ENCODE measurements at places on chromosomes 6 and 20.

DNA sequence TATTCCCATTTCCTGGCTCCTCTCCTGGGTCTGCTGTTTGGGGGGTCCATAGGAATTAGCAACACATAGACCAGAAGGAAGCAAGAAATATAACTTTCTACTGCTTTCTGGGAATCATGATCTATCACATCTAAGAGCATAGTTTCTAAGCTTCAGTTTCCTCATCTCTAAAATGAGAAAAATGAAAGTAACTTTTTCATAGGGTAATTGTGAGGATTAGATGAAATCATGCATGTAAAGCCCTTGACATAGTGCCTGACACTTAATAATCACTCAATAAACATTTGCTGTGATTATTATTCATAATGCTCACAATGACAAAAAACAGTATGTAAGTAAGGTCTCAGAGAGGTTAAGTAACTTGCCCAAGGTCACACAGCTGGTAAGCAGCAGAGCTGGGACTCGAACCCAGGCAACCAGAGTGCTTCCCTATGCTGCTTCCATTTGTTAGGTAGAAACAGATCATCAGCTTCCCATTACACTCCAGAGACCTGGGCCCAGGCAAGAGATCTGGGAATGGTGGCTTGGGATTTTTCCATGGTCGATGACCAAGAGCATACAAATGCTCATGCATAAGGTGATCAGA, 86.6 kb upstream of the MAFB start:
- DNase-seq, result no peak

- no peak for DNase-seq
Measured at GRCh38 chr6:63487103-63487813, 85.0 kb upstream of the LOC128125822 start.

DNA sequence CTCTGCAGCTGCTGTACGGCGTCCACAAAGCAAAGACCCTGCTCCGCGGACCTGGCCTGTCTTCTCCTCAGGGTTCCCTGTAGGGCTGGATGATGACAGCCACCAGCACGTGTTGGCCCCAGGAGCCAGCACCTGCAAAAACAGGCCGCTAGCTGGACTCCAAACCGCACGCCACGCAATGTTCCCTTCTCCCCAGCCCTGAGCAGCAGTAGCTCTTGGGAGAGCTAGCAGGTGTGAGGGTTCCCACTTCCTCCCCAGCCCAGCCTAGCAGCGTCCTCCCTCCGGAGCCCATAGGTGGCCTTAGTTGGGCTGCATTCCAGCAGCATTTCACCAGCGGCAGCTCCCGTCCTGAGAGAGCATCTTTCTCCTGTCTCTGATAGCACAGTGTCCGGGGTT, 42.3 kb downstream of the DACT2 start:
- DNase-seq, result no peak

- DNase-seq, result no peak
Measured at GRCh38 chr6:28264834-28265401, 2.0 kb upstream of the ZSCAN26 start.

GRCh38 chr20:48766961-48767960, 60.5 kb downstream of the PREX1 start:
- DNase-seq, result no peak

- no peak for DNase-seq
Measured at GRCh38 chr20:18971121-18971520, 157.5 kb downstream of the SCP2D1 start.

DNA sequence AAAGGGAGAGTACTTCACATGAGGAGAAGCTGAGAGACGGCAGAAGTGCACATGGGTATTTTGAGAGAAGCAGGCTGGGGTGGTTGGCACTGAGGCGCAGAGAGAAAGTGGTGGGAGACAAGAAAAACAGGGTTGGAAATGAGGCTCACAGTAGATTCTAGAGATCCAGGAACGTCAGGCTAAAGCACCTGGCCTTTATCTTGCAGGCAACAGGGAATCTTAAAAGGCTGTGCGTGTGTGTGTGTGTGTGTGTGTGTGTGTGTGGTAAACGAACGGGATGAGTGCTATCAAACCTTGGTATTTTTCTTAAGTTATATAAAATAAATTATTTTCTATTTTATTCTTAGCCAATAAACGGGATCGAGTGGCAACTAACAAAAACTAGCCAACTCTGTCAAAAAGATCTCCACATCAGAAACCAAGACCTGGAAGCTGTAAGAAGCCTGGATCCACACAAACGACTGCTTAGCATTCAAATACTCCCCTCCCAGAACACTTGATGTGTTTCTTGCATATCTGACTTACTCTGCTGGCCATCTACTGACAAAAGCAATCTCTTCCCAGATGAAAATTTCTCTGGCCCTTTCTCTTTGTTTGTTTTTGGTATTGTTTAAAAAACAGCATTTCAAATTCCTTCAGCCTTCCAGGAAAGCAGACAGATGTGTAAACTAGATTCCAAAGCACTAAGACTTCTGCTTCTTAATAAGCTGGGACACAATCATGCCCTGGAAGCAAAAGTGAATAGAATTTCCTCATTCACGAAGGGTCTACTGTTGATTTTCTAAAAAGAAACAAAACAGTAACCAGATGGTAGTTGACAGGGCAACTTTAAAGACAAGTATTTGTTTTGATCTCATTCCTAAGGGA, 44.8 kb upstream of the FABP7 start:
- no peak for DNase-seq

DNA sequence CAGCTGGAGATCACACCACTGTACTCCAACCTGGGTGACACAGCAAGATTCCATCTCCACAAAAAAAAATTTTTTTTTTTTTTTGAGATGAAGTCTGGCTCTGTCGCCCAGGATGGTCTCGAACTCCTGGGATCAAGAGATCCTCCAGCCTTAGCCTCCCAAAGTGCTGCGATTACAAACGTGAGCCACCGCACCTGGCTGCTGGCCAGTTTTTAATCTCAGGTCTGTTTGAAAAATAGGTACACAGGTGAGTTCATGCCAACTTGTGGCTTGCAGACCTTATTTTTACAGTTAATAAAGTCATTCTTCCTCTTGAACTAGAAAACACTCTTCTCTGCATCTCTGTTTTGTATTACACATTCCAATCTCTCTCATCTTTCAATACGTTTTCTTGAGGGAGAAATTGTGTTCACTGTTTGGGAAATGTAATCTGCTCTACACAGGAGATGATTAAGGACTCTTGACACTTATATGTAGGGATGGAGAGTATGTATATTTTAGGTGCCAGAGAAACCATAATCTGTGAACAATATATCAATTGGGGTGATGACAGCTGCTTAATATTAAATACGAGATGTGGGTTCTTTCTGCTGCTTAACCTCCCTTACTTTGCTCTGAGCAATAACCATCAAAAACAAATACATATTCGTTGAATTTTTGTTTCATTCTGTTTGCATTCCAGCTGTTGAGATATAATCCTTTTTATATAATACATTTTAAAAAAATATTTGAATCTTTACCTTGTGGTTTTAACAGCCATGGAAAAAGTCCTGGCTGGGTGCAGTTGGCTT, 17.7 kb upstream of the RIPOR3 start:
- DNase-seq, result no peak

DNA sequence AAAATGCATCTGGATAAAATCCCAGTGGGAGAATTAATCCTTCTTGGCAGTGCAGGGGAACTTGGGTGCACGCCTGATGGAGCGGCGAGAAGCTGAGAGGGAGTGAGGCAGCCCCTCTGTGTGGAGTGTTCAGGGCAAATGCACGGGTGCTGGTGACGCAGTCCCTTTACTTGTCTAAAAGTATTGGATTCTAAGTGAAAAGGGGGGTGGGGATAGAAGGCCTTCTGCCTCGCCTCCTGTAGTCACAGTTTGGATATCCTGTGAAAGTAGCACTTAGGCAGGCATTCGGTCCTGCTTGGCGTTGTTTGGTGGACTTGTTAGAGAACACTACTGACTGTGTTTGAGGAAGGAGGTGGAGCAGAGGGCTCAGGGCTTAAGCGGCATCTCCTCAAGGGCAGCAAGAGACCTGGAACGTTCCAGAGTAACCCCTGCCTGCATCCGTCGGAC, 39.3 kb downstream of the PHACTR3 start:
- no peak for DNase-seq

DNA sequence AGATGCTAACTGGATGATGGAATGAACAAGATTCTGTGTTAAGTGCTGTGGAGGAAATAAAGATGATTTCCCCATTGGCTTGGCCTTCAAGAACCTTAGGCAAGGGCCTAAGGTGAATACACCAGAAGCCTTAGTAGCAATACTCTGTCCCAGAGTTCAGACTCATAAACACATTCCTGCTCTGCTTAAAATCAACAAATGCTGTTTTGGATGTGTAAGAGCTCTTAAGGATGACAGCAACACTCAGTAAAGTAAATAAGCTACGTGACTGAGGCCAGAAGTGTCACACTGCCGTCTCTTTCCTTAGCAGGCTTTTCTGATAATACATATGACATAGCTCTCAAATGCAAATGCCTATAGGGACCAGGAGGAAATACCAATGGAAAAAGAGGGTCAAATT, 90.6 kb downstream of the EYA2 start:
- DNase-seq, result no peak

- DNase-seq, result no peak
Measured at GRCh38 chr6:111971181-111971841, 82.6 kb upstream of the CCN6 start.

All from tibial nerve (tissue), 4 donors.